ENCODE measurements at places on chromosomes 6 and 20. TPM values are rescaled to one million over a fixed set of nuclear protein-coding genes. Genes with fewer than 3 reads are reported as not detected.

Gene DYNLT2
- total RNA-seq, result 2.4 TPM

Gene LY6G5C
- 0.37 TPM for total RNA-seq

Gene RUNX2
- total RNA-seq, result 2.4 TPM

- no peak for DNase-seq
These were observed 104.1 kb upstream of the SLC35B3 start for GRCh38 chr6:8539453-8539852.

DNA sequence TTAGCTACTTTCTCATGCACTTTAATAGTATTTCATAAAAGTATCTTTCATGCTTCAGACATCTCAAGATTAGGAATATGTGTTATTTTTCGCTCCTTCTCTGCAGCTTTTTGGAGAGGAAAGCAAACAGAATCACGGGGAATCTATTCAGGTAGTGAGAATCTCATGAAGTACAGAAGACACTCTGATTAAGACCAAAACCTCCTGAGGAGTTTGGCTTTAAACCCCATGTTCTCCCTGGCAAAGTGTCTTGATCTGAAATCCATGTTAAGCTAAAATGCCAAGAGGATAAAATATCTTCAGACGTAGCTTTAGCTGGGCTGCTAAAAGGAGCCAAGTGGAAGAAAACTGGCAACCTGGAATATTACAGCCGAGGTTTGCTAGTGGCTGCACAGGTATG is 149.3 kb downstream of the LRRC1 start:
- DNase-seq, result no peak

DNA sequence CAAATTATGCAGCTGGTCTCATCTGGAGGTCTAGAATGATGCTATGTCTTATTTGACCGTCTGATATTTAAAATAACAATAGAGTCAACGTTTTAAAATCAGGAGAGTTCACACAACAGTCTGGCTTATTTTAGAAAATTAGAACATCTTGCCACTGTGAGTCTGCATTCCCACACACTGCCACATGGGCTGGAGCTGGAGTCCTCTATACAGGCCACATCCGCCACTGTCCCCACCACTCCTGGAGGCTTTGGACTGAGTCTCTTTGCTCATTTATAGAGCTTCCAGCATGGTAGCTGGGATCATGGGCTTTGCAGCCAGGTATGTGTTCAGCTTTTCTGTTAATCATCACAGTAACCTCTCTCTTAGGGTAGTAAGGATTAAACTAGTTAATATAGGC is 68.8 kb upstream of the ZNFX1 start:
- DNase-seq, result no peak

DNA sequence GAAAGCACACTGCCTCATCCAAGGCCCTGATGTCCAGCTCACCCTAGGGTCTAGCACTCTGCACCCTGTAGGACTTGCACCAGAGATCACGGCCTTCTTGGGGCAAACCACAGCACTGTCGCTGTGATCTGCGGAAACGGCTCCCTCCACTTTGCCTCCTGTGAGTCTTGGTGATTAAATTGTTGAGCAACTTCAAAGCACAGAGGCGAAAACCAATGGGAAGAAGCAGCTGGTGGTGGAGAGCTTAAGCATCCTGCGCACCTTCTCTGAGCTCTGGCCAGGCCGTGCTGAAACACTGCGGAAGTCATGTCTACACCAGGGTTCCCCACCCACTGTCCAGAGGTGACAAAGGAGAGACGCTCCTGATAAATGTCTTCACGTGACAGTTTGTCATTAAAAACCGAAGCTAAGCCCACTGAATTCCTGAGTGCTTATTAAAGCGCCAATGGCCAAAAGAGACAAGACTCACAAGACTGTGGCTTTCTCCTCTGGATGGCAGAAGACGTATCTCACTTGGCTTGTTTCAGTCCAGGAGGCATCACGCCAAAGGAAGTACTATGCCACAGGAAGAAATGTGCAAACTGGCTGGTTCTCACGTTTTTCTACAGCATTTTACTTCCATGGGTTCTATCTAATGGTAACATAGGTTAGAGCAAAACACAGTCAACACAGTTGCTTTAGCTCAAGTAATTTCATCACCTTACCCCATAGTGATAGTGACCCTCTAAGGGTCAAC is 3.1 kb downstream of the RAMACL start:
- no peak for DNase-seq

- DNase-seq, result no peak
These were observed 20.4 kb upstream of the MEP1A start for GRCh38 chr6:46772762-46773161.

DNA sequence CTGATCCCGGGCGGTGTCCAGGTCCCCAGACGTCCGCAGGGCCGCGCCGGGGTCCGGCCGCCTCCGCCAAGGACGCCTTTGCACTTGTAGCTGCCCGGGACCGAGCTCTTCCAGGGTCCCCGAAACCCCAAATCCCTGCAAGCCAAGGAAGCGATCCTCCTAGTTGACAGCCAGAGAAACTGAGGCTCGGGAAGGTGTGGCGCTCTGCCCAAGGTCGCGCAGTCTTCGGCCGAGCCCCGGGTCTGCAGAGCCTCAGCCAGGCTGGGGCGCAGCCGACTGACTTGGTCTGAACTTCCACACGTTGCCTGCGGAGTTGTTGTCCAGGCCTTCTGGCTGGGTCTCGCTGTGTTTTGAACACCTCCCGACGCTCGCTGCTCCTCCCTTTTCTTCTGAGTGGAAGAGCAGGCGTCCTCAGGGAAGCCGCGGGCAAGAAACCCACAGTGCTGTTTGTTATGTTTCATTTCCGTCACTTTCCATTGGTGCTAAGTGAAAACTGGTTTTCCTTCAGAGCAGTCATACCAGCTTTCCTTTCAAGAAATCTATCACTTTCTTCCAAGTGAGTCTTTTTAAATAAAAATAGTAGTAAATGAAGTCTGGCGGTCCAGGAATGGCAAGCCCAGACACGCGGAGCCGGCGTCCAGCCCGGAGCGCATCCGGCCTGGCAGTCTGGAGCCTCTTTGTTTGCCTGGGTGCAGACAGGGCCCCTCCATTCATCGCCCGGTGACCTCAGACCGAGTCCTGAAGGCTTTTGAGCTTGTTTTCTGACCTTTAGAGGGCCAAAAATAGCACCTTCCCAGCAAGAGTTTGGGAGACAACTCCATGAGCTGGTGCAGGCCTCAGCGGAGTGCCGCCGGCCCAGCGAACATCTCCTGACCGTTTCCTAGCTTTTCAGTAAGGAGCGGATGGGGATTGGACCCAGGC is 698 bp downstream of the FAM210B start:
- peak; percentile 49 for DNase-seq

GRCh38 chr6:97110626-97111025 is 172.4 kb downstream of the MMS22L start:
- no peak for DNase-seq

GRCh38 chr6:24960991-24961475 is 25.3 kb upstream of the RIPOR2 start:
- DNase-seq, result peak; percentile 79

- DNase-seq, result no peak
These were observed 77.7 kb downstream of the ANKRD60 start for GRCh38 chr20:58150772-58151171.

- no peak for DNase-seq
These were observed 879.7 kb downstream of the QKI start for GRCh38 chr6:164294047-164294784.

DNA sequence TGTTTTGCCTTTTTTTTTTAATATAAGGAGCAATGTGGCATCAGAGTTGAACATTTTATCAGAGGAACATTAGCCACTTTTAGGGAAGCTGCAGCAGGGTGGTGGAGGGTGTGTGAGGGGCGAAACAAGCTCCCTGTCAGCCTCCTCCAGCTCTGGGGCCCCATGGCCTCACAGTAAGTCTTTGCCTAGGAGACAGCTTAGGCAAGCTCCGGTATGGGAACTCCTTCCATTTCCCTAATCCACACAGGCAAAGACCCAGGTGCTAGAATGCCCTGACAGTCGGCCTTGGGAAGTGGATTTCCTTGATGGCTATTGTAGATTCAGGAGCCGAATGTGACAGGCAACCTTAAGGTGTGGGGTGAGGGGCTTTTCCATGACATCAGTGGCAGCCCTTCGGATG is 862 bp downstream of the PRND start:
- DNase-seq, result no peak

DNA sequence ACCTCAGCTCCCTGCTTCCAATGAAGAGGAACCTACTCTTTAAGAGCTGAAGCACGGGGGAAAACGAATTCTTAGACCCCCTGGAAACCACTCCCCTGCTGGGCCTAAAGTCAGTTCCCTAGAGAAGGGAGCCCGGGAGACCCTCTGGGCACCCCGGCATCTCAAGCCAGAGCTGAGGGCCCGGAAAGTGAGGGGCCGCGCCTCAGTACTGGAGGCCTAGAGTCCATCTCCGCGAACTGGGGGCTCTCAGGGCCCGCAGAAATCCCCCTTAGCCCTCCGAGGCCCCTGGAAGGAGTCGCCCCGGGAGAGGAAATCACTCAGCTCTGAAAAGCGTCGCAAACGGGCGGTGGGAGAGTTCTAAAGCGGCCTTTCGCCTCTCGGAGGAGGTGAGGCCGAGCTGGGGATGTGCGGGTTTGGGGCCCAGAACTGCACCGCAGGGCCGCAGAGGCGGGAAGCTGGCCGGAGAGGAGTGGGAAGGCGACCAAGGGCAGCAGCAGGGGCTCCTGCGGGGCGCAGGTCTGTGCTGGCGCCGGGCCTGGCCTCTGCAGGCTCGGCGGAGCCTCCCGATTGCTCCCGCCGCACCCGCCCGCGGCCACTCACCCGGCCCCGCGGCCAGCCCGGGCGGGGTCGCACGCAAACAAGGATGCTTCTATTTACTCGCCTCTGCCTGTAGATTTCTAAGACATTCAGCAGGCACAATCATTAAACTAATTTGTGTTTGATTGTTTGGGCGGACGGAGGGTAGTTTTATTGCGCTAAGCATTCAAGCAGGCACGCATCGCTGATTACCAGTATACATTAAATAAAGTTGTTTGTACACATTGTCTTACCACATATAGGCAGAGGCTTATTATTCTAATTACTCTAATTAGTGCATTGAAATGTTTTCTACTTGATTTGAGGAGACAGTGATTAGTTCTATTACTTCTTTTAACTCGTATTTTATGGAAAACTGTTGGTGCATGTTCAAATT is 9.2 kb downstream of the POU3F2 start:
- no peak for DNase-seq
